ENCODE measurements at places on chromosomes 7 and 10. TPM values are rescaled to one million over a fixed set of nuclear protein-coding genes. Genes with fewer than 3 reads are reported as not detected.

TCAF2 gene
- 1.2 TPM for total RNA-seq

GRCh38 chr10:33100781-33101391 is 142.9 kb upstream of the ITGB1 start:
- no peak for DNase-seq

DNA sequence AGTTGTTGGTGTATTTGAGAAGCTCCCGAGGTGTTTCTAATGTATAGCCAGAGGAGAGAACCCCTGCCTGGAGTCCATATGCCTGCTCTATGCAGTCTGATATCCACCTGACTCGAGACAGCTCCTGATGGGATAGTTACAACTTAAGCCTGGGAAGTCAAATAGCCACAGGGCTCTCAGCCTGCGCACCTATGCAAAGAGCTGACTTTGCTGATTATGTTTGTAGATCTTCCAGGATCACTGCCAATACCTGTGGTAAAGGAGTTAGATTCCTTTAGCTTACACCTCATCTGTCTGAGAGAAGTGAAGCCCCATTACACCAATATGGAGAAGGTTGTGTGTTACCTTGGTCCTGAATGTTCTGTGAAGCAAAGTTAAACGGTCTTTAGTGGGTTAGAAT is 1063.3 kb downstream of the NRG3 start:
- DNase-seq: no peak

FKBP9 gene
- 194 TPM for total RNA-seq

- DNase-seq: no peak
Observed at GRCh38 chr7:82945480-82945879, 217.2 kb downstream of the PCLO start.

ERVW-1 gene
- total RNA-seq: 0.20 TPM

DNA sequence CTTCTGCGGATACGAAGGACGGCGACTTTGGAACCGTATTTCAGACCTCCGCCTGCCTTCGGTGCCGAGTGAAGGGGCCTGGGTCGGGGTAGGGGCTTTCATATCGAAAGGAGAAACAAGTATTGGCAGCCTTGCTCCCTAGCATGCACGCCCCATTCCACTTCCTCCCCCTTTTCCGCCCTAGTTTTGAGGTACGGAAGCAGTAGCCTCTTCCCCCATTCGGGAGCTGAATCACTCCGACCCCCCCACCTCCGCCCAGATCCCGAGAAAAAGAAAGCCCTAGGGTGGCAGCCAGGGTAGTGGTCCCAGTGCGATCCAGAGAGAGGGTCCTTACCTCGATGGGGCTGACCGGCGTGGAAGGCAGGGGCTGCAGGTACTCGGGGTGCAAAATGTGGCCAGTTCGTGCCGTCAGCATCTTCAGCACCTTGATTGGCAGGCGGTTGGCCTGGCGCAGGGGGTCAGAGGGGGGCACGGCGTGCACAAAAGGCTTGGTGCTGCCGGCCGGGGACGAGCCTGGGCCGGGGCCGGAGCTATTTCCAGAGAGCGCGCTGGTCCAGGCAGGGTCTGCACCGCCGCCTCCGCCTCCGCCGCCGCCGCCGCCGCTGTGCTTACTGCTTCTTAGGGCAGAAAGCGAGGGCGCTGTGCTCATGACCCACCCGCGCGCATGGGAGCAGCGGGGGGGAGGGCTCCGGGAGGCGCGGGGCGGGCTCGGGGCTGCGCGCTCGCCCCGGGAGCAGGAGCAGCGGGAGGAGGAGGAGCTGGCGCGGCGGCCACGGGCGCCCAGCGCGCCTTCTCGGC is 594 bp downstream of the ZNF503 start:
- peak; percentile 56 for DNase-seq

DNA sequence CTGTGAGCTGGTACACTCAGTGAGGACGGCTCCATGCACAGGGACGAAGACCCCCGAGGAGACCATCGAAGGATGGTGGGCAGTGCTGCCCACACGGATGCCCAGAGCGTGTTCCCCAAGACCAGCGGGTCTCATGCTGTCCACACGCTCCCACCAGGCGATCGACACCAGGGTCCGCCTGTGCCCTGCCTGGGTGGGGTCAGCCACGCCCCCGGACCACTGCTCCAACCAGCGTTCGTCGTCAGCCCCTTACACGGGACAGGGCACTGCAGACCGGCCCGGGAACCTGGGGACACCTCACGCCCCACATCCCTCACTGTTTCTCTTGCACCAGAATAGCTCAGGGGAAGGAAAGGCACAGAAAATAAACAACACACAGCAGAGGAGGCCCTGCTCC is 223.5 kb downstream of the DNAJB6 start:
- DNase-seq: no peak

GPR26 gene
- not detected for total RNA-seq

FAM20C gene
- total RNA-seq: 11.8 TPM

- DNase-seq: no peak
Observed at GRCh38 chr7:85114342-85114741, 72.5 kb downstream of the SEMA3D start.

DNA sequence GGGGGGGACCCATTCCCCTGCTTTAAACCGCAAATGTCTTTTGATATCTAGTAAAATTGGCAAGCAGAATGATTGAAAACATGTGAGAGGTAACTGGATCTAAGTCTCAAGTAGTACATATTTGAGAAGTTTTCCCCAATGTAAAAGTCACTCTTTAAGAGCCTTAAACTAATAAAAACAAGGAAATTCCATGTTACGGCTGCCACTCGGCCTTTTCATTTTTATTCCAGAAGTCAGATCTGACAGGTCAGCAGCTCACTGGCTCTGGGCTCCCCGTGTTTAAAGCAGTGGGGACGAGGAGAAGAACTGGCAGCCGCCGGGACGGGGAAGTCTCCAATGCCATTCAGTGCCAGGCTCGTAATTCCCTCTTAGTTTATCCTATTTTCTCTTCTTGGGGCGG is 80.7 kb downstream of the CUX1 start:
- no peak for DNase-seq

GRCh38 chr7:95796617-95797016 is 24.3 kb downstream of the DYNC1I1 start:
- no peak for DNase-seq

- DNase-seq: no peak
Observed at GRCh38 chr10:71218046-71218650, 5.8 kb downstream of the UNC5B start.

HACD1 gene
- 13.0 TPM for total RNA-seq

CHST3 gene
- 19.5 TPM for total RNA-seq

FGL2 gene
- 29.5 TPM for total RNA-seq

DNA sequence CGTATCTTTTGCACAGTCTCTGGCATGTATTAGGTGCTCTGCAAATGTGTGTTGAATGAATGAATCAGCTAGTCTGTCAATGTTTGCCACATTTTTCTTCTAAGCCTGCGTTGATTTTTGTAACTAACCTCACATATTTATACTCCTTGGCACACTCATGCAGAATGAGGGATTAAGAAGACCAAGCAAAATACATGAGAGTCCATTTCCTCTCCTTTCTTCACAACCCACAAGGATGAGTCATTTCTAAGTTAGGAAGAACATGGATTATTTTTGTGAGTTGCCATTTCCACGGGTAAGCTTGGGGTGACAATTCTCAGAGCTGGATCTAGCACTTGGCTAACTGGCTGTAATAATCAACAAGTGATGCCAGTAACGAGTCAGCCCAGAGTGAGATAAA is 158.8 kb downstream of the TWIST1 start:
- DNase-seq: no peak

PANK1 gene
- total RNA-seq: 17.3 TPM

CHAT gene
- not detected for total RNA-seq

DNA sequence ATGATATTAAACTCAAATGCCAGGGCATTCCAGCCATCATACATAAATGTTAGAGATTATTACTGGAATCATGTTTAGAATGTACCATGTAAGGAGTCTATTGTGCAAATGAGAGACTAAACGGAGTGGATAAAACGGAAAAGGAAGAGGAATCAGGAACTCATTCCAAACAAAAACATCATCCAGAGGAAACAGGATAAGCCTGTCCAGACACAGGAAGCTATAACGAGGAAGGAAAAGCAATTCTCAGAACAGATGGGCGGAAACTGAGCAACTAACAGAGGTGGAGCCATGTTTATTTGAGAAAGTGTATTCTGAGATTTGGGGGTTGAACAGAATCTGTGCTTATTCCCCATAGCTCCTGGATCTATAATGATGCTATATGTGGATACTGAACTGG is 52.3 kb upstream of the TRIM24 start:
- DNase-seq: peak; percentile 12

- DNase-seq: no peak
Observed at GRCh38 chr7:2060701-2061100, 172.0 kb downstream of the MAD1L1 start.

HECW1 gene
- total RNA-seq: 1.8 TPM

IFRD1 gene
- total RNA-seq: 63.4 TPM

MEST gene
- 357 TPM for total RNA-seq

DNA sequence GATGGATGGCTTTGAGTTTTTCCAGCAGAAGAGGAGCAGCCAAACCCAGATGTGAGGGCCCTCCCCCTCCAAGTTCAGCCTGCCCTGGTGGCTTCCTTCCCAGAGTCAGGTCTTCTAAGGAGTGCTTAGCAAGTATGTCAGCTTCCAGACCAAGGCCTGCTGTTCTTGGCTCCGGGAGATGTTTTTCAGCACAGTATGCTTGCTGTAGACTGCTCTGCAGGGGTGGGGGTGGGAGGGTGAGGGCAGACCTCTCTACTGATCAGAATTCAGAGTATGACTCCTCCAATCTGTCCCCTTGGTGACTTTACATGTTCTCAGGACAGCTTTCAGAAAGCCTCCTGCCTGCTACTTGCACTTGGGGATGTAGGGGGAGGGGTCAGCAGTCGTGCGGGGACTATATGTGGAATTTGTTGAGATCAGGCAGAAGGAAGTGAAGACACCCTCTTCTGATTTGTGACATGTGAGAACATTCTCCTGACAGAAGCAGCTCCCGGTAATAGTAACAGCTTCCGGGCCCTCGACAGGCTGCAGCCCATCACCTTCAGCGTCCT is 516.4 kb upstream of the ZMIZ1 start:
- peak; percentile 88 for DNase-seq

DNA sequence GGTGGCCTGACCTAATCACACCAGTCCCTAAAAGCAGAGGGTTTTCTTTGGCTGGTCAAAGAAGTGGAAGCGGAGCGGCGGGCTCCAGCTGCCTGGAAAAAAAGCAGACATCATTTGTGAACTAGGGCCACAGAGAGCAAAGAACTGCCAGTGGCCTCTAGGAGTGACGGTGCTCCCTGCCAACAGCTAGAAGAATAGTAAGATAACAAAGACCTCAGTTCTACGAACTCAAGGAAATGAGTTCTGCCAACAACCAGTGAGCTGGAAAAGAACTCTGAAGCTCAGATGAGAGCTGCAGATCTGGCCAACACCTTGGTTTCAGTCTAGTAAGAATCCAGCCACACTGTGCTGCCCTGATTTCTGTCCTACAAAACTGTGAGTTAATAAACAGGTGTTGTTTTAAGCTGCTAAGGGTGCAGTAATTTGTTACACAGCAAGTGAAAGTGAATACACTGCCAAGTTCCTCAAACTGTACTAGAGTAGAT is 178.0 kb downstream of the SRPK2 start:
- DNase-seq: no peak

GRCh38 chr10:125200396-125200795 is 40.0 kb upstream of the CTBP2 start:
- no peak for DNase-seq

DNA sequence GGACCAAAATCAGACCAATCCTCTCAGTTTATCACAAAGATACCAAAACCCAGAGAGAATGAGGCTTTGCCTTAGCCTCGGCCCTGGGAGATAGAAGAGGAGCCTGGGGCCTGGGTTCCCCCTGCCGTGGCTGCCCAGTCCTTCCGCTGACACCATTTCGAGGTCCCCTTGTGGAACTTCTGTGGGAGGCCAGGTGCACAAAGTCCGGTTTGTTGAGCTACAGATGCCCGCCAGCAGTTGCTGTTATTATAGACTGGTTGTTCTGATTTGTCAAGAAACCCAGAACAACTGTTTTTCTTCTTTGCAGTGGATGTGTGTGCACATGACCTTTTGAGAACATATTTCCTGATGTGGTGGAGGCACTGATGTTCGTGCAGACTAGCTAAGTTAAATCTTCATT is 47.6 kb downstream of the CUX1 start:
- DNase-seq: no peak

DNA sequence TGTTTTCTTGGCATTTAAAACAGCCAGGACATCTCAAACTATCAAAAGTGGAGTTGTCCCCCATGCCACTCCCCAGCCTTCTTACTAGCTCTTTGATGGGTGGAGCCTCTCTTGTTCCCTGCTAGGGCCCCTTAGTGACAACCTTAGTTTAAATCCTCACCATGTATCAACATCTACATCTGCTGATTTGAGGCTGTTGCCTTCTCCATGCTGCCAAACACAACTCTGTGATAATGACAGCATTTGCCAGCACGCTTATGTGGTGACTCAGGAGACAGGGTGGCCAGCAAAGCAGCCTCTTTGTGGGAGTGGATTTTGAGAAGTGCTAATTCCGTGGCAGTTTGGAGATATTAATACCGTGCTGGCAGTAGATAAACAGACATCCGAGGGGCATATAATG is 145.4 kb downstream of the LRRC4 start:
- peak; percentile 24 for DNase-seq

- DNase-seq: no peak
Observed at GRCh38 chr7:28607855-28608193, 195.5 kb downstream of the CREB5 start.

VAX1 gene
- total RNA-seq: not detected

TNPO3 gene
- 33.3 TPM for total RNA-seq

- no peak for DNase-seq
Observed at GRCh38 chr10:85280014-85280413, 951.6 kb downstream of the CCSER2 start.

DNA sequence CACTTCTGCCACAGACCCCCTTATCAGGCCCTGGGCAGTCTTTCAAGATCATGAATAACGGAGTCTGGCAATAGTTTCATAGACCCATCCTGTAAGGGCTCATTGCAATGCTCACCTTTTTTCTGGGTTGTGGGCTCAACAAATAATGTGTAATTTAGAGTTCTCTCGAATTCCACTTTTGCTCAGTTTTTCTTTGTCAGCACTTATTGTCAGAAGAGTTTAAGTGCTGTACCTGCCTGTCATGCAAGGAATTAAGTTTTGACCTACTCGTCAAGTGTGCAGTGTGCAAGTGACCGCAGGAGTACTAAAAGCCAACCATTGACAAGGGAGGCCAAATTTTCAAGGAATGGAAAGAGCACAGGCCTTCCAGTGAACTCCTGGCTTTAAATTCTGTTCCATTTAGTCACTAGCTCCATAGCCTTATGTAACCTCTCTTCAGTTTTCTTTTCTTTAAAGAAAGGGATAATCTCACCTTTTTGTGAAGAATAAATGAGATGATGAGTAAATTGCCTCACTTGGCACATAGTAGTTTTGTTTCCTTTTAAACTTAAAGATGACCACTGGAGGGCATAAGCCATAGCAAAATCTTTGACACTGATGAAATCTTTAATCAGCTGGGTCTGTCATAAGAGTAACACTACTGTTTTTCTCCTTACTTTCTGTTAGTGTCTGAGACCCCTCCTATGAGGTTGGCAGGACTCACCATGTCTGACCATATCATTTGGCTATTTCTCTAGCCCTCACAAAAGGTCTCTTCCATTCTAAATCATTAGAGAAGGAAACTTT is 313.3 kb downstream of the TYW1 start:
- no peak for DNase-seq

MDFIC gene
- 25.6 TPM for total RNA-seq

ELFN1 gene
- total RNA-seq: 3.1 TPM

SVOPL gene
- 0.59 TPM for total RNA-seq

All from skin of body (tissue), 3 donors.